CD4-positive, alpha-beta T cell treated with Interleukin-15 for 4 hours (primary cell): ENCODE measurements at places on chromosomes 1 and 21.

DNA sequence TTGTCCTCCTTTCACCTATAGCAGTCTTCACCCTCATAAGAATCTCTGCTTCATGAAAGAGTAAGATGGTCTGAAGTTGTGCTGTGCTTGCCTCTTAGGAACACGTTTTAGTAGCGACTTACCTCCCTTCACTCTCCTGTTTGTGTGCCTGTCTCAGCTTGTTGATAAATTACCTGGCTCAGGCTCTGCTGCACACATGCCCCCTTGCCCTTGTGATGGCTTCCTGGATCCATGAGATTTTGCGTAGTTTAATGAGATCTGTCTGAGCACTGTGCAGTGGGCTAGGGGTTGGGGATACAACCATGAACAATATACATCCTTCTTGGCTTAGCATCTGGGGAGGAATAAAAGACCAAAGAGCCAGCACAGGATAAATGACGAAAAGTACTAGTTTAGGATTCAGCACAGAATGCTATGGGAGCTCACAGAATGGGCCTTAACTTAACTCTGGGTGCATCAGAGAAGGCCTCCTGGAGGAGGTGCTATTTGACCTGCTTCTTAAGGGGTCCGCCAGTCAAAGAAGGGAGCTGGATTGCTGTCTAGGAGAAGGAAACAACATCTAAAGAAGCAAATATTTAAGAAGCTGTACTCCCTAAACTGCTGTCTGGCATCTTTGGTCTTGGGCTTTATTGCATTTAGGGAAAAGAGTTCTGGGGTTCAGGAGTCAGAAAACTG is 175.7 kb upstream of the PLXNA2 start:
- DNase-seq, result no peak

- no peak for DNase-seq
These were observed 4.7 kb downstream of the AGPAT3 start for GRCh38 chr21:43869486-43870325.

DNA sequence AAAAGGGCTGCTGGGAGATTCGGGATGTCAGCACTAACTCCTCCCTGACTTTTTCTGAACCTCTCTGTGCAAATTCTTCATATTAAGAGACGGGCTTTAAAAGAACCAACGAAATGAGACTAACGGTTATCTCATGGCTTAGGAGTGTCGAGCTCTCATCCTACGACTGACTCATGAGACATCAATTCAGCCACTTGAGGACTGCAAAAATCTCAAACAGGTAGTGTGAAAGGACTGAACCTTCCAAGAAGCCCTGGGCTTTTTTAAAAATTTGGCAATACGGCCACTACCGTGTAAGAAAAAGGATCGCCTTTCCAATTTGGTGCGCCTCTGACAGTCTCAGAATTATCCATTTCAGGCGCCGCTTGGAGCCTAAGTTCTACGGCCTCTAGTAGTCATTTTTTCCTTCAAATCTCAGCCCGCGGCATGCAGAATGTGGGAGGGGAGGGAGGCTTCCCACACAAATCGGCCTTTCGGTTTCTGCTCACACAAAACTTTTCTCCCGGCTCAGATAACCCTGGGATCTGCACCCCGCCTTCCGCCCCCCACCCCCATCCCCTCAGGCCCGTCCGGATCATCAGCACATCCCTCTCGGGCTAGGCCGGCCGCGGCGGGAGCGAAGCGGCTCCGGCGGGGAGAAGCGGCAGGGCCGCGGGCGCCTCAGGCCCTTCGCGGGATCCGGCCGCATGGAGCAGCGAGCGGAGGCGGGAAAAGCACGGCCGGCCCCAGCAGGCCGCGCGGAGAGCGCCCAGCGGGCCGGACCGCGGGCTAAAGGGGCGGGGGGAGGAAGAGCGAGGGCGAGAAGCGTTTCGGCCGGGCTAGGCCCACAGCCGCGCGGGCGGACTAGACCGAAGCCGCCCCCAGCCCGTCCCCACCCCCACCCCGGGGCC is 618 bp downstream of the HNRNPR start:
- DNase-seq, result peak; percentile 32

GRCh38 chr1:203401199-203401877 is 50.4 kb upstream of the FMOD start:
- DNase-seq, result no peak

GRCh38 chr1:221563476-221563921 is 178.4 kb downstream of the DUSP10 start:
- DNase-seq, result no peak

GRCh38 chr21:37005548-37006485 is 685 bp upstream of the RIPPLY3 start:
- no peak for DNase-seq

DNA sequence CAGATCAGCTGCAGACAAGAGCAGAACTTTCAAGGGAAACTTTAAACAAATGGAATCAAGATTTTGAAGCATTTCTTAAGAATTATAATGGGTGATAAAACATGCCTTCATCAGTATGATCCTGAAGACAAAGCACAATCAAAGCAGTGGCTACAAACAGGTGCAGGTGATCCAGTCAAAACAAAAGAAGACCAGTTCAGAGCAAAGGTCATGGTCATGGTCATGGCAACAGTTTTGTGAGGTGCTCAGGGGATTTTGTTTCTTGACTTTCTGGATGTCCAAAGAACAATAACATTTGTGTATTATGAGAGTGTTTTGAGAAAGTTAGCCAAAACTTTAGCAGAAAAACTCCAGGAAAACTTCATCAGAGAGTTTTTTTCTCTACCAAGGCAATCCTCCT is 681.7 kb upstream of the PTBP2 start:
- no peak for DNase-seq
